ENCODE measurements at places on chromosomes 13 and 19. TPM values are rescaled to one million over a fixed set of nuclear protein-coding genes. Genes with fewer than 3 reads are reported as not detected.

The CYP4F2 gene
- not detected for total RNA-seq

- DNase-seq: no peak
Measured at GRCh38 chr19:19632661-19633060, 4.6 kb upstream of the LPAR2 start.

The ZSWIM4 gene
- total RNA-seq: 2.8 TPM

DNA sequence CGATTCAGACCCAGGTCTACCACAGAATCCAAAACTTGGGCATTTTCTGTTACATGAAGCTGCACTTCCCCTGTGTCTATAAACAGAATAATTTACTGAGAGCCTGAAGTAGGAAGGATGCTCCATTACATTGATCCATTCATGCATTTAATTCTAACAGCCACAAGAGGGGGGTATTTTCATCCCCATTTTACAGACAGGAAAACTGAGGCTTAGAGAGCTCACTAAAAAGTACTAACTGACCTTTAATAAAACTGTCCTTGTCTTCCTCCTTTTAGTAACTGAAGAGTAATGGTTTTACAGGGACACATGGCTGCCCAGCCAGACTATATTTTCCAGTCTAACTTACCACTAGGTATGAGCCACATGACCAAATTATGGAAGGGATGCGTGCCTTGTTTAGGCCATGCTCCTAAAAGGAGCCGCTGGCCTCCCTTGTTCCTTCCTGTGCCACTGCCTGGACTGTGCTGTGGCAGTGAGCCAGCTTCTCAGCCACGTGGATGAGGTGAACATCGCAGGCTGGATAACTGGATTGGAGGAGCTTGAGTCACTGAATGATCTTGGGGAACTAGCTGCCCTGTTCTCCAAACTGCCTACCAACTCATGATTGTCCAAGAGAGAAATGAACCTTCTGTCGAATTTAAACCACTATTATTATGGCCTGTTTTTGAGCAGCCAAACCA is 108.3 kb downstream of the DOCK9 start:
- DNase-seq: peak; percentile 36

GRCh38 chr19:3625996-3626472 is 556 bp downstream of the CACTIN start:
- DNase-seq: no peak

The ZNF134 gene
- 14.2 TPM for total RNA-seq

GRCh38 chr13:79191501-79191900 is 214.6 kb downstream of the RBM26 start:
- DNase-seq: no peak

DNA sequence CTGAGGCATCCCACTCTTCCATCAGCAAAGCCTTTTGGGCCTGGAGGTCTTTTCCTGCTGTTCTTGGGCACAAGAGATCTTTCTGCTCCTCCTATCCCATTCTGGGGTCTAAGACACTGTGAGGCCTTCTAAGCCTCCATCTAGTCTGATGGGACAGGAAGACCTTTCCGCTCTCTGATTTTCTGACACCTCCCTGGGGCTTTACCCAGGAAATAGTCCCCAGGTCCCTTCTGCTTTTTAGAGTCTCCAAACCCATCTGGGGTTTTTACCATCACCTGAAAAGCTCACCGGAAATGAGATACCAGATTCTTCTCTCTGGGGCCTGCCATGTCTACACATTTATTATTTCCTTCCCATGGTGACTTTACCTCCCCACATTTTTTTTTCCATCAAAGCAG is 21.1 kb downstream of the CLEC17A start:
- DNase-seq: no peak

DNA sequence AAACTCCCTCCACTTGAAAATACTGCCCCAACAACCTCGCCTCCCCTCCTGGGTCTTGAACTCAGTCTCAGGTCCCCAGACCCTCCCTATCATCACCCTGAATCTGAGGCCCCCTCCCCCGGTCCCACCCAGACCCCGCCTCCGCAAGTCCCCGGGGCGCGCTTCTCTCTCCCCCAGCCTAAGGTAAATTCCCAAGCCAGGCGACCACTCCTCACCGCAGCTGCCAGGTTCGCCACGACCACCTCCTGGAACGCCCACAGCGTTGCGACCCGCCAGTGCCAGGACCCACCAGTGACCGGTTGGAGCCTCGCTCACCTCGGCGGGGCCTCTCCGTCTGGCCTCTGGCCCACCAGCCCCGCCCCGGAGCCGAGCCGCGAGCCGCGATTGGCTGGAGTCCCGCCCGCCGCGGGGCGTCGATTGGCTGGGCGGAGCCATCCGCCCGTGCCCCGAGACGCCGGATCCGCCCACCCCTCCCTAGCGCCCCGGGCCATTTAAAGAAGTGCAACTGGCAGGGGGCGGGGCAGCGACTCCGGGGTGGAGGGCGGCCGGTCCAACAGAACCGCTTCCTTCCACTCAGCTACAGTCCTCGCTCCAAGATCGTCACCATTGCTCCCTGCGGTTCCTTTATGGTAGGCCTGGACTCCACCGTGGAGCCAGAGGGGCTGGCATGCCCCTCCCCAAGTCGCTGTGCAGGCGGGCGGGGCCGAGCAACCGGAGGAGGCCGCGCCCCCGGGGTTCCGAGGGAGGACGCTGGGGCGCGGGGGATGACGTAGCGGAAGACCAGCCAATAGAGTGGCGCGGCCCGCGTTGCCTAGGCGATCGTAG is at the start of gene SERTAD3:
Gene SERTAD3, minus strand, starts transcription at position 336 of the 825 bp plus-strand sequence. CDS start 2,255 bp downstream, outside the sequence.
- DNase-seq: peak; percentile 96
